ENCODE measurements at places on chromosomes 7 and 10.

DNA sequence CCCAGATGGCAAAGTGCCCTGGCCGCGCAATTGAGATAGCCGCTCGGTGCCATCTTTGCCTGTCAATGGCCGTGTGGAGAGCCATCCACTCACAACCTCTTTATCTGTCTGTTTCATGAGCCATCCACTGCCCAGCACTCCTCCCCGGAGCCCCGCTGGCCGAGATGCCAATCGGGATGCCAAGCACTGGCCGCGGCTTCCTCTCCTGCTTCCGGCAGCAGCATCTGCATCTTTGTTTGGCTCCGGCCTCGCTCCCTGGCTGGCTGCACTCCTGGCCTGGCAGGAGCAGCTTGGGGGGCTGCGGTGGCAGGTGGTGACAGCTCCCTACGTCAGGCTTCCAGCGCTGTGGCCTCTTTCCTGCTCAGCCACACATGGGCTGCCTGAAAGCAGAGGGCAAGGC, 231.7 kb downstream of the USP6NL start:
- DNase-seq = no peak

- DNase-seq = peak; percentile 85
Observed at GRCh38 chr10:117541909-117542705, 439 bp upstream of the EMX2 start.

GRCh38 chr7:120460949-120461348, 188.0 kb downstream of the KCND2 start:
- peak; percentile 5 for DNase-seq

DNA sequence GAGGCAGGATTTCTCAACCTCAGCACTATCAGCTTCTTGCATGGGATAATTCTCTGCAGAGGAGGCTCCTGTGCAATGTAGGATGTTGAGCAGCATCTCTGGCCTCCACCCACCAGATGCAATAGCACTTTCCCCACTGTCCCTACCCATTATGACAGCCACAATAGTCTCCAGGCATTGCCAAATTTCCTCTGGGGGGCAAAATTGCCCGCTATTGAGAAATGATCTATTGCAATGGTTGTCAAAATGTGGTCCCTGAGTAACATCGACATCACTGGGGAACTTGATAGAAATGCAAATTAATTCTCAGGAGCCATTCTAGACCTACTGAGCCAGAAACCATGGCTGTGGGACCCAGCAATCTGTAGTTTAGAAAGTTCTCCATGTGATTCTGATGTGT, 7.0 kb downstream of the KCNK18 start:
- DNase-seq = no peak

DNA sequence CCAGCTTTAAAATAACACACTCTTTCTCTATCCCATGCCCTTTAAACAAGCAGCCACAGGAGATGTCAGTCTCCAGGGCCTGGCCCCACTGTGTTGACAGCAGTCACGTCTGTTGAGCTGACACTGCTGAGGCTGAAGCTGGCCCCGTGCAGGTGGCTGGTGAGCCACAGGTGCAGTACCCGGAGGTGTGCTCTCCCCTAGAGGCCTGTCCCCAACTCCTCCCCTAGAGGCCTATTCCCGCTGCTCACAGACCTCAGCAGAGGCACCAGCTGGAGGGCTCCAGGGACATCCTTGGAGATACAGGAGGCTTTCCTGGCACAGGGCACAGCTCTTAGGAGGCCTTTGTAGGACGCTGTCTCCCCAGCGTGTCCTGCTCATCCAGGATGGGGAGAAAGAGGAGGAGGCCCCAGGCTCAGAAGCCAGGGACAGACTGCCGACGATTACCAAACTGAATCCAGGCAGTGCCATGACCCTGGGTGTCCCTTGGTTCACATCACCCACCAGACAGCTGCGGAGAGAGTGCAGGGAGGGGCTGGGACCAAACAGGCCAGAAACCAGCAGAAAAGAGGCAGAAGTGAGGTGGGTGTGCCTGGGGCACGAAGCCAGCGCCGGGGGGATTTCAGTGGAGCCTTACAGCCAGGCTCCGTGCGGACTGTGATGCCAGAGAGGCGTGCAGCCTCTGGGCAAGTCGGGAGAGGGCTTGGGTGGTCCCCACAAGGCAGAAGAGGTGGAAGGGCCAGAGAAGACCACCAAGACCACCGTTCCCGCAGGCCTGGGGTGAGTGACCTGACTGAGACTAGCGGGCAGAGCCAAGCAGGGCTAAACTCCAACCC, 18.5 kb upstream of the TTYH3 start:
- DNase-seq = no peak

DNA sequence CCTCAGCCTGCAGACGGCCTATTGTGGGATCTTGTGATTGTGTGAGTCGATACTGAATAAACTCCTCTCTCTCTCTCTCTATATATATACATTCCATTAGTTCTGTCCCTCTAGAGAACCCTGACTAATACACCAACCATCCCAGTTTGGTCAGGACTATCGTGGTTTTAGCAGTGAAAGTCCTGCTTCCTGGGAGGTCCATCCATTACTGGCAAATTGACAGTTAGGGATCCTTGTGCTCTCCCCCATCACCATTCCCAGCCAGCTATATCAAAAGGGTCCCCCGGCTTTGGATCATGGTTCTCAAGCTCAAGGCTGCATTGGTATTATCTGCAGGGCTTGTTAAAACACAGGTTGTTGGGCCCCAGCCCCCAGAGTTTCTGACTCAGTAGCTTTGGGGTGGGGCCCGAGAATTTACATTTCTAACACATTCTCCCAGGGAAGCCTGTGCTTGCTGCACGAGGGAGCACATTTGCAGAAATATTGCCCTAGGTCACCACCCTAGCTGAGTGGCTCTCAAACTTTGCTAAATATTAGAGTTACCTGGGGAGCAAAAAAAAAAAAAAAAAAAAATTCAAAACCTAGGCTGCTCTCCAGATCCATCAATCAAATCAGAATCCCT, 899.1 kb upstream of the AUTS2 start:
- DNase-seq = no peak

- DNase-seq = no peak
Observed at GRCh38 chr7:141695803-141696289, 6.1 kb downstream of the DENND11 start.

- no peak for DNase-seq
Observed at GRCh38 chr7:106041140-106041717, 70.9 kb downstream of the SYPL1 start.

DNA sequence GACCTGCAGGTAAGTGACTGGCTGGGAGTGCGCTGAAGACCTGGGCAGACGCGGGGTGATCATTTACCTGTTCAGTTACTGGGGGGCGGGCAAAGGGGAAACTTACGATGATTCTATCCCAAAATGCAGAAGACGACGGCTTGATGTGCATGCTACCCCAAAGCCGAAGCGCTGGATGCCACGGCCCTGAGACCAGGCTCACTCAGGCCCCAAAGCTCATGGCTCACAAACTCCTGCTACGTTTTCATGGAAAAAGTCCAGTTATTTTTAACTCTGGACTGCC, 200.6 kb downstream of the DIP2C start:
- no peak for DNase-seq

GRCh38 chr10:13712837-13713581, 126.2 kb downstream of the PRPF18 start:
- no peak for DNase-seq

DNA sequence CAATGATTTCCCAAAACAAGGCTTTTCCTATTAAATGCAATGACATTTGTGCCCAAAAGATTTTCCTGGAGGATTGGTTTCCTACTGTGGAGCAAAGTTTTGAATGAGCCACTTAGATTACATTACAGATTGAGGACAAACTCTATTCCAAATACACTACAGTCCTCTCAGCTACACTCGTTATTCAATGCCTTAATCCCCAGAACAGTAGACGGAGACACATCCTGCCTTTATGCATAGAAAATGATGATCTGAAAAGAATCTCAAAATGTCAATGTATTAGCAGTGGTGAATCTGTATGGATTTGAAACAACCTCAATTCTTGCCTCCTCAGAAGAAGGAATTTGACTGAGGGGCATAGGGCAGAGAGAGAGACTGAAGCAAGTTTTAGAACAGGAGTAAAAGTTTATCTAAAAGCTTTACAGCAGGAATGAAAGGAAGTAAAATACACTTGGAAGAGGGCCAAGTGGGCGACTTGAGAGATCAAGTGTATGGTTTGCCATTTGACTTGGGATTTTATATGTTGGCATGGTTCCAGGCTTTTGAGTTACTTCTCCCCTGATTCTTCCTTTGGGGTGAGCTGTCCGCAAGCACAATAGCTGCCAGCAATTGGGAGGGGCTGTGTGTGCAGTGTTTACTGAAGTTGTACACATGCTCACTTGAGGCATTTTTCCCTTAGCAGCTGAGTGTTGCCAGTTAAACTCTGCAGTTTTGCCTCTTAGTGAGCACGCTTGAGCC, 891.9 kb upstream of the MBL2 start:
- DNase-seq = no peak

- DNase-seq = no peak
Observed at GRCh38 chr10:101783736-101784118, 481 bp upstream of the NPM3 start.

DNA sequence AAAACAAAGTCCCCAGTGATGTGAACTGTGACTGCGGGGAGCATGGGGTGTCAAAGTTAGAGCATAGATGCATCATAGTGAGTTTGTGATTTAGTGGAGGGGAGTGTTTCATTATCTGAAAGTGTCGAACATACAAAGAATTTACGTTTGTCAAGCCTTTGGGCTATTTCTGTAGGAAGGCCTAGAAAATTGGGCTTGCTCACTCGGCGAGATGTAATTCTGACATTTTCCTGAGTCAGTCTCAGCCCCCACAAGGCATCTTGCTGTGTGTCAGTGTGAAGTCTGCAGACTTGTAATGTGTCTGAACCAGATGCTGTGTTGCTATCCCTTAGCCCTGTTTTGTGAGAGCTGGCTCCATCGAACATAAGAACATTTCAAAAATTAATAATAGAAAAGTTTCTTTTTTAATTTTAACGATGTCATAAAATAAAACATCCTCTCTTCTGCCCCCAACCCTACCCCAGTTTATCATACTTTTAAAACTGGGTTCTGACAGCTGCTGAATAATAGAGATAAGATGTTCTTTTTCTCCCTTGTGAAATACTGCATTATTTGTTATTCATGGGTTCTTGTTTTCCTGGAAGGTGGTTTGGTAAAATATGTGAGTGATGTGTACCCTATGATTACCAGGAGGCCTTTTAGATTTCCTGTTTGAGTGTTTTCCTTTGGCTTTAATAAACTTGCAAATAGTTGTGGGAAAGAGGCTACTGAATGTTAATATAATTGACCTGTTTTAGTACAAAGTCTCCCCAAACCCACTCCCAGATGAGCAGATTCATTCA, 207.4 kb downstream of the GPR158 start:
- no peak for DNase-seq

GRCh38 chr7:92725161-92725925, 111.0 kb downstream of the CDK6 start:
- DNase-seq = no peak

GRCh38 chr7:74476626-74477025, 22.9 kb downstream of the GTF2IRD1 start:
- no peak for DNase-seq

DNA sequence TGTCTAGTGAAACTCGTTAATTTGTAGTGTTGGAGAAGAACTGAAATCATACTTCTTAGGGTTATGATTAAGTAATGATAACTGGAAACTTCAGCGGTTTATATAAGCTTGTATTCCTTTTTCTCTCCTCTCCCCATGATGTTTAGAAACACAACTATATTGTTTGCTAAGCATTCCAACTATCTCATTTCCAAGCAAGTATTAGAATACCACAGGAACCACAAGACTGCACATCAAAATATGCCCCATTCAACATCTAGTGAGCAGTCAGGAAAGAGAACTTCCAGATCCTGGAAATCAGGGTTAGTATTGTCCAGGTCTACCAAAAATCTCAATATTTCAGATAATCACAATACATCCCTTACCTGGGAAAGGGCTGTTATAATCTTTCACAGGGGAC, 187.6 kb downstream of the CFTR start:
- no peak for DNase-seq

DNA sequence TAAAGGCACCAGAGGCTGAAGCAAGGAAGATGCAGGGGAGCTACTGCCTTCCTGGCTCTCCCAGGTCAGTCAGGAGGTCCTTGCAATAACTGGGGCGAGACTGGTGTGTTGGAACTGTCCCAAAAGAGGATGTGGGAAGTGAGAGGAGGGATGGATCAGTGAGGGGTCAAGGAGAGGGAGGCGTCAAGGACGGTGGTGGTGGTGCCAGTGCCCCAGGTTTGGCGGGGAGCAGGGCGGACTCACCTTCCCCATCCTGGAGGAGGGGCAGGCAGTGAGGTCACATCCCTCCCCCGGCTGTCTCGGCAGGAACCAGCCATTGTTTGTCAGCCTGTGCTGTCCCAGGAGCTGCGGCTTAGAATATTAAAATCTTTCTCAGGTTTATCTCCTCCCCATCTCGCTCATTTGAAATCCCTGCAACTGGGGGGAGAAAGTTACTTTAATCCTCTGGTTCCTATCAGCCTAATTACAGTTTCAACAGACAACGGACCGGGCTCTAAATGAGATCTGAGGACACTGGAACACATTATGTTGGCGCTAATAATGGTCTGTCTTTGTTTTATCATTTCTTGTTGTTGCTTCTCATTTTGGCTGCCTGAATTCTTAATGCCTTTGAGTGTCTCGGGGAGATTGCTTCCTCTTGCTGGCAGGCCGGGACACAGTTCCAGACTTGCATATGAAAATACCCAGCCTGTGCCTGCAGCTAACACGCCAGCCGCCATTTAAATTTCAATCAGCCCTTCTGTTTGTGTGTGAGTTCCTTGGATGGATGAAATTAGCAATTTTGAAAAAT, 387.5 kb downstream of the RPS24 start:
- no peak for DNase-seq

- DNase-seq = no peak
Observed at GRCh38 chr10:124632566-124632965, 111.6 kb downstream of the FAM53B start.

DNA sequence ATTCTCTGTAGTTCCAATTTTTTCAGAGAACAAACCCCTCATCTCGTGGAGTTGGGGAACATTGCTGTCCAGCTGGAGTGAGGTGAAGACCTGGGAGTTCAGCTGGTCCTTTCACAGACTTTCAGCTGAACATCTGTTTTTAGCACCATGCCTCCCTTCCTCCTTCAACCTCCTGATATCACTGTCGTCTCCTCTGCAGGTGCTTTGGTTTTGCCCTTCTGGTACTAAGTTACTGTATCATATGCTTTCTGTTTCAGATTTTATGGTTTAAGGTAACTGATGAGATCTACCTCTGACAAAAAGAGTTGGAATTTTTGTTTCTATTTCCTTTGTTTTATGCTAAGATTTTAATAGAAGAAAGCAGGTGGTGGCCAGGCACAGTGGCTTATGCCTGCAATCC, 102.9 kb downstream of the ZNF438 start:
- DNase-seq = no peak

Data from iPS DF 19.7 (cell line).